Activated CD8-positive, alpha-beta memory T cell treated with anti-CD3 and anti-CD28 coated beads for 1 hour (primary cell): ENCODE measurements at places on chromosomes 7 and 10.

DNA sequence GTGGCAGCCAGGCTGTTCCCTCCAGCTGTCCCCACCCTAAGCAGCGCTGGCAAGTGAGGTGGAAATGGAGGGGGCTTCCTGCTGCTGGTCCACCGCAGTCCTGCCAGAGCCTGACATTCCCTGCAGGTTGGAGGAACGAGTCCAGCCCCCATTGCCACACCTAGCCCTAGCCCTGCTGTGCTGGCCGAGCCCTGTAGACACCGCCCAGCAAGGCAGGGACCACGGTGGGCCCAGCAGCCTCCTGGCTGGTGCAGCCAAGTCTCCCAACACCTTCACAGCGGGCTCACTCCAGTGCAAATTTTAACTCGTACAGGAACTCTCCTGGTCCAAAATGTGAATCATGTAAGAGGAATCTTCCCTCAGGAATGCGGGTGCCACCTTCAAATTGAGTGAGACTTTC lies 116.3 kb downstream of the PAXIP1 start:
- no peak for DNase-seq

DNA sequence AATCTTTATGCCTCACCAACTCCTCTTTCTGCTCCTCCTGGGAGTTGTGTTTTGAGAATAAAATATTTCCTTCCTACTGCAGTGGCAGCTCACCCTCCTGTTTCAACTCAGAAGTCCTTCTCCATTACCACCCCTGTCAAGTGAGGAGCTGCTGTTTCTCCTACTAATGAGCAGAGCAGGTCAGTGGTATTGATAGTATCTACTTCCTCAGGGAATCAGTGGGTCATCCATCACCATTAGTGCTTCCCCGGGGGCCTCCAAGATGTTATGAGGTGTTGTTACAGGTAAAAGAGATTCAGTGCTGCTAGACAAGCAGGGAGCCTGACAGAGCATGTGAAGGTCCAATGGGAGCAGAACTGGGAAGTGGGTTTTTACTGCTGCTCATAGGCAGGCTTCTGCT lies 795.2 kb downstream of the REEP3 start:
- DNase-seq: no peak

- DNase-seq: no peak
Observed at GRCh38 chr10:50851884-50852671, 33.3 kb downstream of the A1CF start.

DNA sequence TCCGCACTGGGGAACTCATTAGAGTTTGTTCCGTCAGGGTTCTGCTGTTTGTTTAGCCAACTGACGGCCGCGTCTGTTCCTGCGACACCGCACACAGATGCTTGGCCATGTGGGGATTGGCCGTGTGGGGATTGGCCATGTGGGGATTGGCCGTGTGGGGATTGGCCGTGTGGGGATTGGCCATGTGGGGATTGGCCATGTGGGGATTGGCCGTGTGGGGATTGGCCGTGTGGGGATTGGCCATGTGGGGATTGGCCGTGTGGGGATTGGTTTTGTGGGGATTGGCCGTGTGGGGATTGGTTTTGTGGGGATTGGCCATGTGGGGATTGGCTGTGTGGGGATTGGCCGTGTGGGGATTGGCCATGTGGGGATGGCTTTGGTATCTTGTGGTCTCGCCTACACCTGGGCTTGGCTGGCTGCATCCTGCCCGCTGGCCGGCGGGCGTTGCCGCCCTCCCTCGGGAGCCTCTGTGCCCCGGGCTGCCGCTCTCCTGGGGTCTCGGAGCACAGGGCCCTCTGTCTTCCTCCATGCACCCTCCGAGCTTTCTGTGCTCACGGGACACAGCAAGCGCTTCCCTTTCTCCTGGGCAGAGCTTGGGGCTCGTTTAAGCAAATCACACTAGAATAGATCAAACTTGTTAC lies 62.5 kb downstream of the NKX6-2 start:
- DNase-seq: no peak

GRCh38 chr7:68564306-68565135 lies 1033.8 kb upstream of the AUTS2 start:
- DNase-seq: no peak

DNA sequence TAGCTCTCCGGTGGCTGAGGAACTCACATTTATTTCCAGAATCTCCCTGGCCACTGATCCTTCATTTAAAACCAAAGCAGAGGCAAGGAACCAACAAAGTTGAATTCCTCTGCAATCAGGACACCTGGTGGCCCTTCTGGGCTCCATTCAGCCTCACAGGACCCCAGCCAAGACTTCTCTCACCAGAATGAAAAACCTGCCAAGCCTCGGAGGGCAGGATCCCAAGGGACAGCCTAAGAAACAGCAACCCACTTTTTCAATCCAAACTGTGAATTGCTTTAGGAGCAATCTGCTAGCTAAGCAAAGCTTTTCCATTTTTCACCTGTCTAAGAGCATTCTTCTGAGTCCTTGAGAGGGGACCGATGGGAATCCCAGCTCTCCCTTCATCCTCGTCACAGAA lies 34.6 kb downstream of the OAT start:
- DNase-seq: no peak

DNA sequence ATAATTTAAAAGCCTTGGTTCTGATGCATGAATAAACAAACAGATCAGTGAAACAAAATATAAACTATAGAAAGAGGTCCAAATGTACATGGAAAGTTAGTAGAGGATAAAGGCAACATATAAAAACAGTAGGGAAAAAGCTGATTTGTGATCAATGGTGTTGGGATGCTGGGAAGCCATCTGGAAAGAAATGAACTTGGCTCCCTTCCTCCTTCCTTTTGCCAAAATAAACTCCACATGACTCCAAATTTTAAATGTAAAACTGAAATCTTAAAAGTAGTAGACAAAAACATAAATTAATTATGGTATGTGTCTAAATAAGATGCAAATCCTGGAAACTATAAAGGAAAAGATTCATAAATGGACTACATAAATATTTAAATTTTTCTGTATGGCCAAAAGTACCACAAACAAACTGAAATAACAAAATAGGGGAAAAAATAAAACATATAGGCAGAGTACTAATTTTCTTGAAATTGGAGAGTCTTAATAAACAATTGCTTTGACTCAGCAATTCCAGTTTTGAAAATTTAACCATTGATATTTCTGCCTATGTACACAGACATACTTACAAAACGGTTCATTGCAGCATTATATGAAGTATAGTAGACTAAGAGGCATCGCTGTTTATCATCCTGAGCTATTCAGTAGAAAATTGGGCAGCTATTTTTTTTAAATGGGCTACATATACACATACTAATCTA lies 77.0 kb upstream of the TRIM24 start:
- no peak for DNase-seq

GRCh38 chr7:30927040-30927439 lies 15.4 kb downstream of the AQP1 start:
- DNase-seq: no peak

- no peak for DNase-seq
Observed at GRCh38 chr7:12619461-12620069, 49.0 kb downstream of the SCIN start.

GRCh38 chr10:61682323-61682722 lies 19.6 kb downstream of the CABCOCO1 start:
- DNase-seq: no peak

- no peak for DNase-seq
Observed at GRCh38 chr10:4028027-4028471, 243.0 kb upstream of the KLF6 start.

DNA sequence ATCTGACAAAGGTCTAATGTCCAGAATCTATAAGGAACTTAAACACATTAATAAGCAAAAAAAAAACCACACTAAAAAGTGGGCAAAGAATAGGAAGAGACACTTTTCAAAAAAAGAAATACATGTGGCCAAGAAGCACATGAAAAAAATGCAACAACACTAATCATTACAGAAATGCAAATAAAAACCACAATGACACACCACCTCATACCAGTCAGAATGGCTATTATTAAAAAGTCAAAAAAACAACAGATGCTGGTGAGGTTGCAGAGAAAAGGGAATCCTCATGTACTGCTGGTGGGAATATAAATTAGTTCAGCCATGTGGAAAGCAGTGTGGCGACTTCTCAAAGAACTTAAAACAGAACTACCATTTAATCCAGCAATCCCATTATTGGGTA lies 119.0 kb downstream of the LMBR1 start:
- DNase-seq: no peak

DNA sequence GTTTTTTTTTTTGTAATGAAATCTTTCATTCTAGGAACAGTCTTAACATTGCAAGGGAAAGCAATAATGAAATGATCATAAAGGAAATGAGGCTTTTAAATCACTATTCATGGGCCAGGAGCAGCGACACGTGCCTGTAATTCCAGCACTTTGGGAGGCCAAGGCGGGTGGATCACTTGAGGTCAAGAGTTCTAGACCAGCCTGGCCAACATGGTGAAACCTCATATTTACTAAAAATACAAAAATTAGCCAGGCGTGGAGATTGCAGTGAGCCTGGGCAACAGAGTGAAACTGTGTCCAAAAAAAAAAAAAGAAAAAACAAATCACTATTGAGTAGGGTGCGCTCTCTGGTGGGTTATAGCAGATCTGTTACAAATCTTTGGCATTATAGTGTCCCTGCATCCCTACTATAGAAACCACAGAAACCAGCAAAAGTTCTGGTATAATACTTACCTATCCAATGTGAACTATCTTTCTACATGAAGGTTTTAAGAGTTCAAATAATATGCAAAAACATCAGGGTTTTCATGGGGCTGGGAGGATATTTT lies 72.1 kb downstream of the GLI3 start:
- no peak for DNase-seq

- DNase-seq: no peak
Observed at GRCh38 chr7:55484241-55484640, 88.1 kb downstream of the VOPP1 start.

DNA sequence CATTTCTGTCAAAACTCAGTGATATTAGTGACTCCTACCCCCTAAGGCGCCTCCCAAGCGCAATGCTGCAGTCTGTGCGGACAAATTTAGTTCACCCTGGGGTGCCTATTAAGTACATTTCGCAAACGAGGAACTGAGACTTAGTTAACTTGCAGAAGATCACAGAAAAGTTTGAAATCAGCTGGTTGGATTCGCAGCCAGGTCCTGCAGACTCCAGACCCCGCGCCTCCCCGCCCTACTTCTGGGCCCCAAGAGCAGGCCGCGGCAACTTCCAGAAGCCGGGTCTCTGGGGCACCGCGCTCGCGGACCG lies 588 bp downstream of the CYREN start:
- DNase-seq: no peak

DNA sequence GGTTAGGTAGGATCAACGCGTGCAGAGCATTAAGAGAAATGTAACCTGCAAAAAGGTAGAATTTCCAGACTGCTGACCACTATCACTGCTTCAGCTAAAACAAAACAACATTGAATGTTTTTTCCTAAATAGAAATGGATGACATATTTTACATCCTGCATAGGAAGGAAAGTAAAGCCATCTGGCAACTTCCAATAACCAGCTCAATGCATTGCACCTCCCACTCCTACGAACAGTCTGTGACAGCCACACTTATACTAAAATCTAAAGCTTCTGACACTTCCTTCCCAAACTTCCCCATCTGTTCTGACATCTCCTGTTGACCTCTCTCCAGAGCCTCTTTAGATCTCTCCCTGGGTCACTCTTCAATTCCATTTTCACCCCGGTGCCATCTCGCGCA lies 47.1 kb downstream of the NRCAM start:
- no peak for DNase-seq

DNA sequence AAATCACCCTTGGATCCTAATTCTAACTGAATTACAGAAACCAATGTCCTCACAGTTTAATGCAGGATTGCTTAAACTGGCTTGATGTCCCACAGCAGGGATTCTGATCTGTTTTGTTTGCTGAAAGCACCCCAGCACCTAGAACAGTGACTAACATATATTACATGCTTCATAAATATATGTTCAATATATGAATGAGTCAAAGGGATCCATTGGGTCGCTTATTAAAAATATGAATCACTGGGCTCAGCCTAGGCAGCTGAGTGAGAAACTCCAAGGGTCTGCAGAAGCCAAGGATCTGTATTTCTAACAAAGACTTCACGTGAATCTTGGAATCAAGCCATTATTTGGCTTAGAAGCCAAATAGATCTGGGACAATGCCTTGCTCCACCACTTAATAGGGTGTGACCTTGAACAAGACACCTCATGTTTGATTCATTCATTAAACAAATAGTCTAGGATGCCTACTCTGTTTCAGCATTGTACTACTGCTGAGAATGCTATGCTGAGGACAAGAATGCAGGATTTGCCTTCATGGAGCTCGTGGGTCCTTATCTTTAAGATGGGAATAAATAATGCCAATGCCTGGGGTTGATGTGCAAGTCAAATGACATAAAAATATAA lies 103.4 kb upstream of the DLX6 start:
- no peak for DNase-seq

- no peak for DNase-seq
Observed at GRCh38 chr7:147485660-147486210, 1104.8 kb upstream of the C7orf33 start.
